Stimulated activated CD4-positive, alpha-beta T cell treated with anti-CD3 and anti-CD28 coated beads, Interleukin-15, amount 100 ng/mL, for 1 hour (primary cell): ENCODE measurements at places on chromosomes 4 and X.

DNA sequence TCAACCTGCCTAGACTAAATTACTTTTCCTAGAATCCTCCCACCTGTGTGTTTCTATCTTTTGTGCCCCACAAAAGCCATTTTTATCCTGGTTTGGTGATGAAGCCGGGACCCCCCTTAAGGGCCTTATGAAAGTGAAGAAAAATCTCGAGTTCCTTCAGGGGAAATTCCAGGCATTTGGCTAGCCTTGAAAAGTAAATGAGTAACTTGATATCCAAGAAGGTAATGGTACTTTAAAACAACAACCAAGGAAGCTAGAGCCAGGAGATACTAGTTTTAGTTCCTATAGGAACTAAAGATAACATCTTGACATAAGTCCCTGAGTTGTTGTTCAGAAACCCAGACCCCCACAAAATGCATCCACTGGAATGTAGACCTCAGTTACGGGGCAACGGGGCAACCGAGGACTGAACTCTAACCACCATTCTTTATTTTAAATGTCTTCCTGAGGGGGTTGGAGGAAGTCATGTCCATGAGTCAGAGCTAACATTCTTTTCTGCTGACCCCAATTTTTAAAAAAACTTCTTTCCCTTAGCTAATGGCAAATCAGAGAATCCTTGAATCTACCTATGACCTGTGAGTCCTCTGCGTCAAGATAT lies 73.9 kb downstream of the VCX3A start:
- no peak for DNase-seq

GRCh38 chrX:112840382-112841113 lies at the start of gene AMOT:
Gene AMOT (minus strand): TSS chrX:112840831. CDS start chrX:112823126, 17,705 bp downstream.
- DNase-seq, result peak; percentile 21

- peak; percentile 39 for DNase-seq
These were observed 114.5 kb downstream of the ADRA2C start for GRCh38 chr4:3880615-3881120.

- no peak for DNase-seq
These were observed 15.8 kb upstream of the ANAPC4 start for GRCh38 chr4:25361253-25361652.

- DNase-seq, result no peak
These were observed 4.2 kb upstream of the ZXDB start for GRCh38 chrX:57587607-57588006.

DNA sequence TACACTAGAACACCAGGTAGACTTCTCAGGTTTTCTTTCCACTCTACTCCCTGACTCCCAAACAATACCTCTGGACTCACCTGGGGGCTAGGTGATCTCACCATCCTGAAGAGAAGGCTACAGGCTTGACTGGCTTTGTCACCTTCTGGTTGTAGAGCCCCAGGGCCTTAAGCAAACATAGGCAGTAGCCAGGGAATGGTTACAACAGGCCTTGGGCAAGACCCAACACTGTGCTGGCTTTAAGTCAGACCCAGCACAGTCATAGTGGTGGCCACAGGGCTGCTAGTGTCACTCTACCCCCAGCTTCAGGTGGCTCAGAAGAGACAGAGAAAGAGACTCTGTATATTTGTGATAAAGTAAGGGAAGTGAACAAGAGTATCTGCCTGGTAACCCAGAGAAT lies 118.1 kb upstream of the EMCN start:
- DNase-seq, result no peak

DNA sequence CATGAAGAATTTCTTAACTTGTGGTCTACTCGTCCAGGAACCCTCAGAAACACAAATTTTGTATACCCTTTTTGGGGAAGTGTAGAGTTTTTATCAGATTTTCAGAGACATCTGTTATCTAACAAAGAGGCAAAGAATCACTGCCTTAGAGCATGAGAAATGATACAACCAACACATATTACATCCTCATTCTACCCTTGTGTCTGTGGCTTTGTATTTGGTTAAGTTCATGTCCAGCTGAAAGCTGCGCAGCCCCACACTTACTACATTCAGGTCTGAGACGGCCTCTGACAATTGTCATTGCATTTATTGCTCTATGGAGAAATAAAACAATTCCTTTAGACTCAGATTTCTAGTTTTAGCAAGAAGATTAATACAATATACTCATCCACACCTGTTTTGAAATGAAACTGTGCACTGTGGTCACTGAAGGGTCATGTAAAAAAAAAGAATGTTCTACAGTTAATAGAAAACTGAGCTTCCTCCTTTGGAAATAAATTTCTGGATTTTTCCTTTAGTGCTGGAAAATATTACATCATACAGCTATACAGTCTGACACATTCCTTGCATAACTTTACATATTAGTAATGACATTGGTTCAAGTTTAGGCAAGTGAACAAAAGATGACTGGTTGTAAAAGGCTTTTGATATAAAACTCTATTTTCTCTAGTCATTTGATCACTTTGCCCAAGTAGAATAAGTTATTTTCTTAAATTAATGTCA lies 39.8 kb downstream of the GLRB start:
- DNase-seq, result no peak

- no peak for DNase-seq
These were observed 80.9 kb upstream of the MSANTD1 start for GRCh38 chr4:3168029-3168428.

DNA sequence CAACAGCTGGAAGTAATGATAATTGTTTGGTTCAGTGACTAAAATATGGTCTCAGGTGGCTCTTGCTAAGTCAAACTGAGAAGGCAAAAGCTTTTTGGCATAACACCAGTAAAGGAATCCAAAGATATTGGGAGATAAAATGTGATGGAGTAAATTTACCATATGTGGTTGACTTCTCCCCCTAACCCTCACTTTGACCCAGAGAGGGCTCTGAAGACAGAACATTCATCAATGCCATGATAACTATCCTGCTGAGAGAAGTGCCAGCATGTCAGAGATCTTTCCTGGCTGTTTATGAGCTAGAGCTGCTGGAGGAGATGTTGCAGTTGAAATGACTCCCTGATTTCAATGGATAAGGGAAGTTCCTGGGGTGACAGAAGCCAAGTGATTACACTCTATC lies 213.4 kb downstream of the SPCS3 start:
- DNase-seq, result no peak

GRCh38 chr4:2247128-2248043 lies 5.5 kb upstream of the HAUS3 start:
- DNase-seq, result no peak

DNA sequence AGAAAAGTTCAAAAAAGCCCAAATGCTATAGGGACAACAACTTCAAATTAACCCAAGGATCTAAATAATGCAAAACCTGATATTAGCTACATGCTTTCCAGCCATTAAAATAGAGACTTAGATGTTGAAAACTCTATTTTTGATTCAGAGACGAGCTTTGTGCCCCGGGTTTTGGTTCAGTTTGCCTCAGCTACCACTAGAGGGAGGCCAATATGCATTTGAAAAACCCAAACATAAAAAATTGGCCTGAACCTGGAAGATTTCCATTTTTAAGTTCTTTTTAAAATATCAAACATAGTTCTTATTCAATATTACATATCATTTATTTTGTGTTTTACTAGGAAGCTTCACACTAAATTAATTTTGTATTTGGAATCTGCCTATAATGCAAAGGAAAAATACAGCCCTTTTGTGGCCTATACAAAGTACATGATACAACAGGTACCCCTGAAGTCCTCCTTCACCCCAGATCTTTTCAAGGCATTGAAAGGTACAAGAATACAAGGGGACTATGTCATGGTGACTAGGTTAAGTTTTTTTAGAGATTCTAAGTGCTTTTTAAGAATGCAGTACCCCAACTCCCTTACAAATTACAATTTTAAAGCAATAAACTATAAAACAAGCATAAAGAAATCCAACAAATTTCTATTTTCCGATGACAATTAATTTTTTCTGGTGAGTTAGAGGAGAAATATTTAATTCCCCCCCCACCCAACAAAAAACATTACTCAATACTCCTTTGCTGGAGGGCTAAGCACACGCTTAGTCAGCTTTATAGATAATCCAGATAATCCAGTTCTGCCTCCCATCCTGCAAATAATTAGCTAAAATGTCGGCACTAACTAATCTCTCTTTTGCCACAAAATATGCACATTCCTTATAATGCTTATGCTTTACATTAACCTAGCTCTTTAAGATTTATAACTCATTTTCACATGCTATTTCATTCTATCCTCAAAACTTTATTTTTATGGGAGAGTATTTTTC lies 97.7 kb upstream of the PTPN13 start:
- no peak for DNase-seq

- no peak for DNase-seq
These were observed 16.7 kb upstream of the ACOT9 start for GRCh38 chrX:23759821-23760220.

DNA sequence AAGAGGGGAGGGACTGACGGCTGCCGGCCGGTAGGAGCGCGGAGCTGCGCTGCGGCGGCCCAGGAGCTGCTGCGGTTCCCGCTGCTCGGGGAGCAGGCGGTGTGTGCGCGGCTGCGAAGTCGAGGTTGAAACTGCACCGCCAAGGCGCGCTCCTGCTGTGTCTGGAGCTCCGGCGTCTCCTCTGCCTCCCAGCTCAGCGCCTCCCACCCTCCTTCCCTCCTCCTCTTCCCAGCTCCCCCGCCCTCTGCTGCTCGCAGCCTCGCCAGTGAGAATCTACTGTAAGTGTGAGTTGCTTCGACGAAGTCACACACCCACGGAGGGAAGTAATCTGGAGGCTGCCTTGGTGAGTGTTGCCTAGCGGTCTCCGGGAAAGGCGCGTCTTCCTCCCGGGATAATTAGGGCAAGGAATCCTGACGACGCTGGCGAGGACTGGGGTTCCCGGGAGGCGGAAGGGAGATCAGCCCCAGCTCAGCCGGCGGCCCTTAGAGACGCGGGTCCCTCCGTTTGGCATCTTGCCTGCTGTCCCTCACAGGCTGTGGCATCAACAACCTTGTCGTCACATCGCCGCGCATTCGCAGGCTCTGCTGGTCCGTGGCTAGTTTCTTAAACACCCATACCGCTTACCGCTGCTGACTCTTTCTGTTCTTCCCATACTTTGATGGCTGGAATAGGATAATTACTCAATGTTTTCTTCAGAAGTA lies at the start of gene EPHA5:
EPHA5 (minus strand) TSS at position 159 of the 701 bp plus-strand sequence. CDS start 747 bp downstream, outside the sequence.
- DNase-seq, result no peak
